Upper lobe of left lung (tissue), 6 donors: ENCODE measurements at places on chromosomes 2 and 18. TPM values are rescaled to one million over a fixed set of nuclear protein-coding genes. Genes with fewer than 3 reads are reported as not detected.

DNA sequence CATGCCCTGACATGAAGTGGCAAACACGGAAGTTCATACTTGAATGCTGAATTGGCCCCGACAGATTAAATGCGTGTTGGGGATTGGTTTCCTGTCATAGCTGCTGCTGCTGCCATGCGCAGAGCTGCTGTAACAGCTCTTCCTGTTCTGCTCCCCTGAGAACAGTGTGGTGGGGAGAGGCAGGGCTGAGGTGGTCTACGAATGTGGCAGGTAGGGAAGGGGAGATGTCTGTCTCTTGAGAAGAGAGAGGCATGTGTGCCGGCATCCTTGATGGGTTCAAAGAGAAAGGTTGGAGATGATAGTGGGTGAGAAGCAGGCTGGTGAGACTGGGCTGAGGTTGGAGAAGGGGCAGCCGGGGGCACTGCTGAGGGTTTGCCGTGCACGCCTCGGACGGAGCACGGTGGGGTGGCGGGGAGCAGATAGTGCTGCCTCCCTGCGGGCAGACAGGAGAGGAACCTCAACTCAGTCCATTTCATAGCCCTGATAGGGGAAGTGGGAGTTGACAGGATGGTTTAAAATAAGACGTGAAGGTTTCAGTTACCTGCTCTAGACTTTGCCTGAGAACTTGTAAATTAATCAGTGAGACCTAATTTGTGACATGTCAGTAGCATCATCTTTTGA is 46.1 kb downstream of the TMEM185B start:
- peak; percentile 86 for DNase-seq

DNA sequence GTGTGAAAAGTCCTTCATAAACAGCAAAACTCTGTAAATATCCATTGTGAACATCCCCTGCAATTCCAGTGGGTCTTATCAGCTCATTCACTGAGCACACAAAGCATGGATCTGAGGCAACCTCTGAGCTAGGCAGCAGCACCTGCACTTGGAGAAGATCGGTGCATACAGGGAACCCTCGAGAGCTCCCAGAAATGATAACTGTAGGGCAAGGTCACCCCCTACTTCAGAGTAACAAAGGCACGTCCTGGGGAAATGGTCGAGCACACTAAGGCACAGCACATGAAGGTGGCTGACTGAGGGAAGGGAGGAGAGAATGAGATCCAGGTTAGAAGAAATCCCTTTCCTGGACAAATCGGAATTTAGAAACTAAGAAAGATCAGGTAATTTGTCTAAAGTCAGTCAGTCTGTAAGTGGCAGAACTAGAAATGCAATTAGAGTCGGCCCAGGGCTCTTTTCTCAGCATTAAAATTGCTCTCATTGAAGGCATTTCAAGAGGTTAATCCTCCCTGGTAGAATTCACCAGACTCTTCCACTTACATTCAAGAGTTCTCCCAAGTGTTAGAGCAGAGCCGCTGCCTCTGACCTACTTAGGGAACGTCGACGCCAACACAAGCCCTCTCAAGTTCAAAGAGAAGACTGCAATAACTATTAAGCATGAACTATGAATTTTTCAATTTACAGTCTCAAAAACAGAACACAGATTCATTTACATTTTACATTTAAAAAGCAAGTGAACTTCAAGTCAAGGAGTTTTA is 45.9 kb downstream of the PXDN start:
- peak; percentile 71 for DNase-seq

MOGAT1 gene
- 0.46 TPM for total RNA-seq

CD28 gene
- total RNA-seq: 1.3 TPM

ZNF519 gene
- total RNA-seq: 8.4 TPM

GRCh38 chr2:163264341-163264740 is 425.8 kb upstream of the KCNH7 start:
- no peak for DNase-seq
